ENCODE measurements at places on chromosomes 6 and 20. TPM values are rescaled to one million over a fixed set of nuclear protein-coding genes. Genes with fewer than 3 reads are reported as not detected.

GRCh38 chr6:165653196-165653595, 9.8 kb downstream of the PDE10A start:
- H3K27me3 ChIP-seq, result no peaks in the 10 kb centered on the region
- no peaks in the 10 kb centered on the region for H3K36me3 ChIP-seq
- no peaks in the 10 kb centered on the region for H3K4me1 ChIP-seq
- H3K4me3 ChIP-seq, result no peak overlapping the region

GRCh38 chr6:32432050-32432450, 7.6 kb upstream of the HLA-DRA start:
- peaks cover 22% of the 10 kb centered on the region for H3K27me3 ChIP-seq
- no peak for DNase-seq
- H3K4me1 ChIP-seq, result no peaks in the 10 kb centered on the region
- H3K36me3 ChIP-seq, result no peaks in the 10 kb centered on the region

DNA sequence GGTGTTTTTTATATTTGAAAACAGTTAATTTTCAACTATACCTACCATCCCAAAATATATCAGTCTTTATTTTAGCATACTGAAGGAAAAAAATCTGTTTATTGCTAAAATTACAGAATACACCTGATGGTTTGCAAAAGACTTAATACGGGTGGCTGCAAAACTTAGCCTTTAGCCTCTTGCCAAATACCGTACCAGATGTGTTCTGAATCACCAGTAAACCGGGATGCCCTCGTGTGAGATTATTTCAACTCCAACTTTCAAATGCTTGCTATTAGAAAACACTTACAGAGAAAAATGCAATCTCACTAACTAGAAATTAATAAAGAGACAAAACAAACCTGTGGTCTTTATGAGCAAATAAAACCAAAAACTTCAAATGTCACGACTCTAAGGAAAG, 36.0 kb downstream of the REV3L start:
- no peaks in the 10 kb centered on the region for H3K36me3 ChIP-seq
- no peak overlapping the region for H3K27ac ChIP-seq
- no peak overlapping the region for H3K4me3 ChIP-seq
- H3K27me3 ChIP-seq, result no peaks in the 10 kb centered on the region

- H3K27ac ChIP-seq, result peak overlapping the region; percentile 49
- no peak for DNase-seq
- H3K4me1 ChIP-seq, result peaks cover 57% of the 10 kb centered on the region
- no peak overlapping the region for H3K4me3 ChIP-seq
- no peaks in the 10 kb centered on the region for H3K27me3 ChIP-seq
Measured at GRCh38 chr6:24931296-24931695, 4.5 kb downstream of the RIPOR2 start.

DNA sequence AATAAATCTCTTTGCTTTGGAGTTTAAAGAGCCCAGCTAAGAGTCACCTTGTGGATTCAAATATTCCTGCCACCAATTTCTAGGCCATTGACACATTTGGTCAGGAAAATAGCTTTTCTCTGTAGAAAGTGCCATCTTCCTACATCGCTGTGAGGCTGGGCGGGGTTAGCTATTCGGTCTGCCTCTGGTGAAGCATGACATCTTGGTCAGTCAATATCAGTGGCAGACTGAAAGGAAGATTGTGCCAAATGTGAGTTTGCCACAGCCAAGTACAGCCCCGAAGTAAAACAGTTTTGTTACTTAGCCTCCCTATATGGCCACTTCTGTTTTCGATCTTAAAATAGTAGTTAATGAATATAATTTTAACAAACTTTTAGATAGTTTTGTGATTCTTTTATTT, 65.5 kb upstream of the FABP7 start:
- H3K27me3 ChIP-seq, result no peaks in the 10 kb centered on the region
- peaks cover 1% of the 10 kb centered on the region for H3K36me3 ChIP-seq
- no peak for DNase-seq

- no peak for DNase-seq
- peaks cover 4% of the 10 kb centered on the region for H3K27me3 ChIP-seq
- H3K4me1 ChIP-seq, result no peaks in the 10 kb centered on the region
- no peak overlapping the region for H3K27ac ChIP-seq
- no peak overlapping the region for H3K4me3 ChIP-seq
- peaks cover 2% of the 10 kb centered on the region for H3K36me3 ChIP-seq
Measured at GRCh38 chr6:4178737-4179333, 43.5 kb upstream of the ECI2 start.

DNA sequence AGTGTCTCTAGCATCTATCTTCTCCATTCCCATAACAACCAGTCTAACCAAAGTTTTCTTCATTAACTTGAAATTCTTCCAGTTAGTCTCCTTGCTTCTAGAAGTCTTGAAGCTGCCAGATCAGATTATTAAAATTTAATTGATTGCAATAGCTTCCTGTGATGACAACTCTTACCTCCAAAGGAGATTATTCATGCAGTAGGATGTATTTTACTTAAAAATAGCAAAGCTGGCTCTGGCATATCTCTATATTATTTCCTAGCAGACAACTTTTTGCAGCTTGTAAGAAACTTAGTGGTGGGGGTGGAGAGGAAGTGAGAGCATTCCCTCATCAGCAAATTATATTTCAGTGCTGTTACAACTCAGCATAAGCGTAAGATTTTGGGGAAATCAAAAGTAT, 290.4 kb downstream of the GRIK2 start:
- H3K27ac ChIP-seq, result no peak overlapping the region
- no peak overlapping the region for H3K4me3 ChIP-seq
- peaks cover 1% of the 10 kb centered on the region for H3K36me3 ChIP-seq

DNA sequence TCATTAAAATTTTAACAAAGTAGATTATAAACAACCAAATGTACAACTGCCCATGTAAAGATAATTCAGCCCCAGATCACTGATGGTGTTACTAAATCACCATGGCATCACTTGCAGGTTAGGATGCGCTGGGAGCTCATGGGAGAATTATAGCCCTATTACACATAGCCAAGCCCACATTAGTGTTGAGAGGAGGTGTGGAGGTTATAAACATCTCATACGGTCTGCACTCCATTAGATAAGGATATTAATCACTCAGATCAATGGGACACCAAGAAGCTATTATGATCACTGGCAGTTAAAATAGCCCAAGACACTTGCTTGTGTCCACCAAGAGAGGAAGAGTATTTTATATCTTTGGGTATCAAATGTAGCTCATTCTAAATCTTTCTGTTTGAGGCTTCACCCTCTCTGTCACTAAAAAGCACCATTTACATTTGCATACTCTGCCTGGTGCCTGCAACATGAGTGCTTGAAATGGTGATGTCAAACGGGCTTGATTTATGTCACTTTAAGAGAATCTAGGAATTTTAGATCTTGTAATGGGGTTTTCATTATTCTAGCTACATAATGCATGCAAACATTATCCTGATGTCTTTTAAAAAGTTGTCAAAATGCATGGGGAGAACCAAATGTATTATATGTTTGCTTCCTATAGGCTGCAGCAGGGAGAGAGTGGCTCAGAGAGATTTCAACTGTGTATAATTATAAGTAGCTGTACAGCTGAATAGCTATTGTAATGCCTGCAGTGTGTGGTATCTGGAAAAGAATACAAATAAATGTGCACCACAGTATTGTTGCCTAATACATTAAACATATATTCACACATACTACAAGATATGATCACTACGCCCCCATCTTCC, 654.1 kb upstream of the MARCKS start:
- DNase-seq, result no peak
- peaks cover 1% of the 10 kb centered on the region for H3K36me3 ChIP-seq
- no peaks in the 10 kb centered on the region for H3K27me3 ChIP-seq
- H3K27ac ChIP-seq, result no peak overlapping the region
- no peak overlapping the region for H3K4me3 ChIP-seq

NMBR gene
- not detected for total RNA-seq

TPMT gene
- total RNA-seq, result 7.3 TPM

RIN2 gene
- total RNA-seq, result 24.4 TPM

SYNE1 gene
- total RNA-seq, result 182 TPM
